ENCODE measurements at places on chromosomes 2 and 18. TPM values are rescaled to one million over a fixed set of nuclear protein-coding genes. Genes with fewer than 3 reads are reported as not detected.

DNA sequence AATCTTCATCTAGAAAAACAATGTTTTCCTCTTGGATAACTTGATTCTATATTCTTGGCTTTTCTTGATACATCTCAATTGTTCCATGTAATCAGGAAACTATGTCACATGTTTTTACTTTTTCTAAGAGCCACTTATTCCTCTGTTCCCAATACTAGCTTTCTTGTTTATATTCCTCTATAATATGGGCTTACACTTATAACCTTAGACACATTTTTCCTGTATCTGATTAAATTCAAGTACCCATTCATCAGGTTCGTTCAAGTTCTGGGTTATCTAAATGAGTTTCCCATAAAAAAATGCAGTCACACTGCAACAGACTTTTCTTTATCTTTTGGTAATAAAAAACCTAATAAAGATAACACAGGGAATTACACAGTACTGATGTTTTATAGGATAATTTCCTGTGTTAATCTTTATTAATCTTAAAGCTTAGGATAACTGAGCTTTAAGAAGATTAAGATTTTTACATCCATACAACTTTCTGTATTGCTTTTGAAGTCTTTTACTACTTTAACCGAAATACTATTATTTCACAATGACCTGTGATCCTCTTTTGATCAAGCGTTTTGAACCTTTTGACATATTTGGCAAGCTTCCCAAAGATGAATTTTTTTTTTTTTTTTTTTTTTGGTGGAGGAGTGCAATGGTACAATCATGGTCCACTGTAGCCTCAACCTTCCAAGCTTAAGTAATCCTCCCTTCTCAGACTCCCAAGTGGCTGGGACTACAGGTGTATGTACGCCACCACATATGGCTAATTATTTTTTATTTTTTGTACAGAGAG lies 44.3 kb upstream of the C2orf66 start:
- no peak for DNase-seq

DNA sequence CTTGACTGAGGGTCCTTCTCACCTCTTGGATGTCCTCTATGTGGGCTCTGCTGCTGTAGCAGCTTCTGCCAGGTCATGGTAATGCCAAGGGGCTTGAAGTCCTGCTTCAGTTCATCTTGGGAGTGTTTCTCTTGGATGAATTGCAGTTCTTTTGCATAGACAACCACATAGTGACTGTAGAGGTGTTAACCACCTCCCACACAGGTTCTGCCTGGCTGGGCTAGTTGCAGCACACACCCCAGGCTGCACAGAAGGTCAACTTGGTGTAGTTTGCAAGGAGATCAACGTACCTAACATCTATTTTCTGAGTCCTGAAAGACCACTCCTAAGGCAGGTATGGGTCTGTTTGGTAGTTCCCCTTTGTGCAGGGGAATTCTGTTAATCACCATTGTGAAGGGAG lies 108.1 kb downstream of the ADCYAP1 start:
- DNase-seq = no peak

- DNase-seq = no peak
Measured at GRCh38 chr2:48574353-48575287, 43.0 kb upstream of the GTF2A1L start.

DNA sequence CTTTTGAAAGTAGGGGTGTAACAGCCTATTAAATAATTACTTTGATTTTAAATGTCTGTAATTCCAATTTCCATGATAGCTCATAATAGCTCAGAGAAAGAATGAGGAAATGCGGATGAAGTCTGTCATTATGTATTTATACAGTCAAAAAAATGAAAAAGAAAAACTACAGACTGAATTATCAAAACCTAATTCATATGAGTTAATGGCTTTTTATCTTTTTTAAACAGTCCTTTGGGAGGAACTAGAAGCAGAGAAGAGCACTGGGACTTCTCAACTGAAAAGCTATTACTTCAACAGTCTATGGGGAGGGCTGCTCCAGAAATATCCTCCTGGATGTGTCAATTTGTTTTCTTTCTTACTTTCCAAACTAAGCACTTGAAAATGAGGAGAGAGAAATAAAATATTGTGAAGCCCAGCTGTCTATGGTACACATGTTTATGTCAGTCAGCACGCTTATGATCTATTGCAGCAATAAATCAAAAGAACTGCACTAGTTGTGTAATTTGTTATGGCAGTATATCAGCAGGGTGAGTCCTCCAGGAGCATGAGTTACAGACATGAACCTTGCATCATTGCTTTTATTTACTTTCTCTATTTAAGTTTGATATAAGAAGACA lies 1550.2 kb downstream of the LRP1B start:
- DNase-seq = no peak

GRCh38 chr2:6906165-6906741 lies 11.0 kb upstream of the RNF144A start:
- peak; percentile 38 for DNase-seq

DNA sequence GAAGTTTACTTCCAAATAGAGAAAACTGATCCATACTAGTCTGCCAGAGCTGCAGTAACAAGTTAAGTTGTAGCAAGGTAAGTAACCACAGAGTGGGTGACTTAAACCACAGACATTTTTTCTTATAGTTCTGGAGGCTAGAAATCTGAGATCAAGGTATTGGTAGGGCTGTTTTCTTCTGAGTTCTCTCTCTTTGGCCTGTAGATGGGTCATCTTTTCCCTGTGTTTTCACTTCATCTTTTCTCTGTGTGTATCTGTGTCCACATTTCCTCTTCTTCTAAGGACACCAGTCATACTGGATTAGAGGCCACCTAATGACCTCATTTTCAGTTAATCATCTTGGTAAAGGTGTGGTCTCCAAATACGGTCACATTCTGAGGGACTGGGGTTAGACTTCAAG lies 142.9 kb upstream of the MEX3C start:
- no peak for DNase-seq

- no peak for DNase-seq
Measured at GRCh38 chr18:48319801-48320638, 89.2 kb downstream of the ZBTB7C start.

DNA sequence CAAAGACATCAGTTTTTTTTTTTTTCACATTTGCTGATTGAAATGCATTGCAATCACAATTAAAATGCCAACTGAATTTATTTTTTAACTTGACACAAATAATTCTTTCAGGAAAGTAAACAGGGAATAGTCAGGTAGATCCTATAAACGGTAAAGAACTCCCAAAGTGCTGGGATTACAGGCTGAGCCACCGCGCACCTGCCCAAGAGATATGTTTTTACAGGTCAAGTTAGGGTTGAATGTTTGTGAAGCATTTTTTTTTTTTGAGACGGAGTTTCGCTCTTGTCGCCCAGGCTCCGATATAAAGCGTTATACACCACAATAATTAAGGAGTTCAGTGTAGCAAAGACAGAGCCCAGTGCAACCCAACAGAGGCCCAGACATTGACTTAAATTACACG lies 15.1 kb downstream of the ITM2C start:
- no peak for DNase-seq

GRCh38 chr2:168149150-168149974 lies 98.0 kb downstream of the STK39 start:
- DNase-seq = no peak

DNA sequence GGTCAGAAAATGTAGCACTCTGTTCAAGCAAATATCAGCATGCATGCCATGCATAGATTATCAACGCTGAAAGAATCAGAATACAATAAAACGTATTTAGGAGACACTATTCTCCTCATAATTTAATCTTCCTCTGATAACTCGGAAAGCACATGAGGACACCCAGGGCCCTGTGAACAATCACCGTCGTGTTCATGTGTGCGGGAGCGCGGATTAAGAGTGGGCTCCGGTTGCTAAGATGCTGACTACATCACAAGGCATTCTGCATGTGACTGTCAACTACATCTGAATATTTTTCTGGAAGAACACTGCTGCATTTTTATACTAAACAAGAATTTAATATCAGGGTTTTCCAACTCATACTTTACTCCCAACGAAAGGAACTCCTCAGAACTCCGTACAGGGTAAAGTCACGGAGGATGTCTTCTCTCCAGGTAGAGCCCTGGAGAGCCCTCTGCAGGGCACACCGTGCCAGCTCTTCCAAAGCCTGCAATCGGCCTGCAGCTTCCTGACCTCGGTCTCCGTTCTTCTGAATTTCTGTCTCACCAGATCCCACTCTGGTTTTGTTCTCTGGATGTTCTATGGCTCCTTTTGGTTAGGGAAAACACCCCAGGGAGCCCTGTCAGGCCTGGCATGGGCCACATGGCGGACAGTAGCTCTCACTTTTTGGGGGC lies 59.6 kb downstream of the ZNF516 start:
- DNase-seq = no peak

The RNF152 gene
- total RNA-seq = 0.28 TPM

Measured in activated CD4-positive, alpha-beta T cell treated with anti-CD3 and anti-CD28 coated beads for 36 hours (primary cell).